ENCODE measurements at places on chromosomes 2 and 18.
A peak's percentile ranks its signal among the peaks of the same experiment; 100 is the strongest.

DNA sequence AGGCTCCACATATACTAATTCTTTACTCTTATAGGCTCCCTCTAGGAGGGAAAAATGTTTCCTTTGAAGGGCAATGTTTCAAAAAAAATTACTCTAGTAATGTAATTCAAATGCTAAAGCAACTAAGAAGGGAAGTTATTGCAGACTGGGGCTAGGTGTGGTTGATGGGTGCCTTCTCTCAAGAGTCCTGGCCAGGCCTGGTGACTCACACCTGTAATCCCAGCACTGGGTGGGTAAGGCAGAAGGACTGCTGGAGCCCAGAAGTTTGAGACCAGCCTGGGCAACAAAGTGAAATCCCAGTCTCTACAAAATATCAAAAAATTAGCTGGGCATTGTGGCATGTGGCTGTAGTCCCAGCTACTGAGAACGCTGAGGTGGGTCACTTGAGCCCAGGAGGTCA is 31.2 kb upstream of the CDKL4 start:
- no peak for DNase-seq

DNA sequence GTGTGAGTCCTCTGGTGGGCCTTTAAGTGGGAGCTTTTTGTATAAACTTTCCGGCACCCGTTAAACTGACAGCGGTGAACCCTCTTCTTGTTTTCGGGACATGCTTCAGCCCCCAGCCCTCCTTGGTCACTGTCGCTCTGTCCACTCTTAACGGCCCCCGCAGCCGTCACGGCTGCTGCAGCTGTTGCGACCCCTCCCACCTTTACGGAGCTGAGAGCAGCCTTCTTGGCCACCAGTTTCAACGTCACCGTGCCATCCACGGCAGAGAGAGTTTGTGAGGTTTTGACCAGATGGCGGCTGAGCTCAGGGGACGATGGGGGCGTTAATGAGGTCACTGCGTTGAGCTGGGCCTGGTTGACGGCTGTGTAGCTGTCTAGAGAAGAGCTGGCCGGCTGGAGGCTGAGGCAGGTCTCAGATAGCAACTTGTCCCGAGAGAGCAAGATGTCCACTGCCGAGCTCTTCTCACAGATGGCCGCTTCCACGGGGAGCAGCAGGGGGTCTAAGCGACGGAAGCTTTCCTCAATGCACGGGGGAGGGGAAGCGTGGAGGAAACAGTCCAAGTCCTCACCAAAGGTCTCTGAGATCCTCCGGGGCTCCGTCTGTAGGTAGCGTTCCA is 41.9 kb downstream of the KLF7 start:
- DNase-seq: no peak

DNA sequence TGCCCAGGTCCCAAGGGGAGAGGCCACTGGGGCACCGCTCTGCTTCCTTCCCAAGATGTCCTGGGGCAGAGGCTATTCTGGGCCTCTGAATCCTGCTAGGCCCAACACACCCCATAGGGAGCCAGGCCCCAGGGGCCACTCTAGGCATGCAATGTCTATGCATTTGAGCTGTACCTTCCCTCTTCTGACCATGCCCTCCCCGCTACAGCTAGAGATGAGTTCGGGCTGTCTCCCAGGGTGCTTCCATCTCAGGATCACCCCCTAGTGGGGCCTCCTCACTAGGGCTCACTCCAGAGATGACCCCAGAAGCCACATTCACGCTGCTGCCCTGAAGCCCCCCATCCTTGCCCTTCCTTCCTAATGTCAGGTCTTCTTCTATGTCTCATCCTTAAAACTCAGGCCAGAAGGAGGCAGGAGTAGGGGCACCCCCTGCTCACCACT is 54.4 kb downstream of the TNS1 start:
- no peak for DNase-seq

GRCh38 chr18:70489986-70490933 is 201.4 kb downstream of the SOCS6 start:
- peak; percentile 16 for DNase-seq

GRCh38 chr18:72180689-72181088 is 363.5 kb downstream of the CBLN2 start:
- no peak for DNase-seq

GRCh38 chr2:97931858-97932225 is 63.9 kb downstream of the TMEM131 start:
- no peak for DNase-seq

DNA sequence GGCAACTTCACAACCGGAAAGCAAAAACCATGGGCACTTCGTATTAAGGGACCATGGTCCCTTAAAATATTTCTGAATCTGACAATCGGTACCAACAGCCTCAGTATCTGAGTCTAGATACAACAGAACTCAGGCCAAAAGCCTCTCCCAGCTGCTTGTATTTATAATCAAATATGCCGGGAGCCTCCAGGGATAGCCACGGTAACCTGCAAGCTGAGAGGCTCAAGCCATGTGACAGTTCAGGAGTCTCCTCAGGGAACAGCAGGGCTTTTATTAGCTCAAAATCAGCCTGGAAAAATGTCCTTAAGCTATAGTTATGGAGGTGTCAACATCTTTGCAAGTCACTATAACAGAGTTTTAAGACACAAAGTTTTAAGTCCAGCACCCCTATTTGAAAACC is 352.8 kb upstream of the GYPC start:
- DNase-seq: no peak

DNA sequence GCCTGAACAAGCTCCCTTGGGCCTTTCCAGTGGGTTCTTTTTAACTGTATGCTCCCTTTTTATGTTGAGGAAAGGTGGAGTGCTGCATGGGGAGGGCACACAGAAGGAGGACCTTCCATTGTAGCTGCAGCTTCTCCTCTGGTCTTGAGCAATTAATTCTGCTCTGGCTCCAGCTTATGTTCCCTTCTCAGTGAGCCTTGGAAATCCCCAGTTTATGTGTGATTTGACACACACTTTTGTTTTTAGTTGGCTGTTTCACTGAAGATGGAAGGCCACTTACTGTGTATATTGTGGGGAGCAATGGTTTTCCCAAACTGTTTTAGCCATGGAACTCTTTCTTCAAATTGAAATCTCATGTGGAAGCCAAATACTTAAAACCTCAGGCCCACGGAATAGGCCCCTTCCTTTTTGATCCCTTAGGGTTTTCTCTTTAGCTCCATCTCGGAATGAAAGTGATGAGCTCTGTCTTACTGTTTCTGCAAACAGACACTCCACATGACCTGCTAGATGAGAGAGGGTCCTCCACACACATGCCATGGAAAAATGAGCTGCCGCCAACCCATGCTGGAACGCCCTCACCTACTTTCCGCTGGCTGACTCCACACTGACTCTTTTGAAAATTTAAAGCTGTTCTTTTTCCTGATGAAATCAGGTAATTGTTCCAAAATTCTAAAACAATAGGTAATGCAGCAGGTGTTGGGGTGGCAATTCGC is 280.9 kb upstream of the SIX2 start:
- DNase-seq: no peak

- no peak for DNase-seq
These were observed 150.2 kb upstream of the NFATC1 start for GRCh38 chr18:79245517-79246001.

DNA sequence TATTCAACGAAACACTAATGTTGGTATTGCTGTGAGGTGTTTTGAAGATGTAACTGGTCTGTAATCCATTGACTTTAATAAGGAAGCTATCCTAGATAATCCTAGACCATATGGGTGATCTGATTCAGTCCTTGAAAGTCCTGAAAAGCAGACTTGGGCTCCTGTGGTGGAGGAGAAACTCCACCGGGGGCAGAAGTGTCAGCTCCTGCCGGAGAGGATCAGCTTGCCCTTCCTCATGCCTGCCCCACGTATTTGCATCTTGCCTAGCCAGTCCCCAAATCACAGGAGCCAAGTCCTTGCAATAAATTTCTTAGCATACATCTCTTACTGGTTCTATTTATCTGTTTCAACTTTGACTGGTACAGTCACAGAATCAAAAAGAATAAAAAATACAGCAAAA is 144.2 kb upstream of the DLGAP1 start:
- no peak for DNase-seq

DNA sequence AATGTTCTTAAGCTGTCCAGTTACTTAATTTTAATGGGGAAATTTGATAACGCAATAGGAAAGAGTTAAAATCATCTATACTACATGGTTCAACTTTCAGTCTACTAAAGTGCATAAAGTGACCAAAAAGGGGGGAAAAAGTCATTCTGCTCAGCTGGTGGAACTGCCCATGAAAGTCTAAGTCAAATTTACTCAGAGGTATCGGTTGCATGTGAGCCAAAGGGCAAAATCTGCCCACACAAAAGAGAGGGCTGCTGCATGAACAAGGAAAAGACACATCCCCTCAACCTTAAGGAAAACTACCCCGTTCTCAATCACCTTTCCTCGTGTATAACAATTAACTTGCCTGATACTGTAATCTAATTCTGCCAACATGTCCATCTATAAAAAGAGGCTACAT is 126.1 kb downstream of the TCF4 start:
- no peak for DNase-seq

DNA sequence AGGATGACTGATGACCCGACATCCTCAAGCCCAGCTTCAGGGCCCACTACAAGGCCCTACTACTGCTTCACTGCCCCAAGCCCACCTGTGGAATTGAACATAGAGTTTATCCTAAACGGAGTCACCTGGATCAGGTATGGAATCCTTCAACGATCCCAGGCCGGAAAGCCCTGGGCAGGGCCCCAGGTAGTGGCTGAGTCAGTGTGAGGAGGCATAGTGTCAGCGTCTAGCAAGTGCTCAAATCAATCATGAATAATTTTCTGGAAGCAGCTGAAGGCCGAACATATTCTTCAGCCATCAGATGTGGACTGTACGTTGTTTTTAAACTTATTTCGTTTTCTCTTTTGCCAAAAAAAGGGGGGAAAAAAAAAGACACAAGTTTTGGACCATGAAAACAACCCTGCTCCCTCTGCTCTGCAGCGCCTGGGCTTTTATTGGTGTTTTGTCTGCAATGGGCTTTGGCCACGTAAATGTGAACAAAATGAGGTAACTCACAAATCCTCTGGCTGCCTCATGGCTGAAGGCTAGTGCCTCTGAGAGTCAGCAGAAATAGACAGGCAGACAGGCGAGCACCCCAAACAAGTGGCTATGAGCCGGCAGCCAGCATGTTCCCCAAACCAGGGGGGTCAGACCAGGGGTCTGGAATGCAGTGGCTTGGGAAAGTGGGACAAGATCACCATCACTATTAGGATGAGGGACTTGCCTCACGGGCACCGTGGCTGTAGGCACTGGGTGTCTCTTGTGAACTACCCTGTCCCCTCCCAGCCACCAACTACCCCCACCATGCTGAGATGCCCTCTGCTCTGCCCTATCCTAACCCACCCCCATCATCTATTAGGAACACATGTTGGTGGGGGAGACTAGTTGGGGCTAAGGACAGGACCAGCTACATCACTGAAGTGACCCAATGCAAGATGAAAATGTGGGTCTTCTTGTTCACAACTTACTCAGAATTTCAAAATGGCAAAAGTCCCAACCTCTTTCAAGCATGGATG is 51.4 kb downstream of the TTC32 start:
- no peak for DNase-seq

GRCh38 chr2:160650196-160651118 is 156.8 kb upstream of the RBMS1 start:
- DNase-seq: no peak

- DNase-seq: no peak
These were observed 21.0 kb upstream of the ARMC9 start for GRCh38 chr2:231177156-231178025.

DNA sequence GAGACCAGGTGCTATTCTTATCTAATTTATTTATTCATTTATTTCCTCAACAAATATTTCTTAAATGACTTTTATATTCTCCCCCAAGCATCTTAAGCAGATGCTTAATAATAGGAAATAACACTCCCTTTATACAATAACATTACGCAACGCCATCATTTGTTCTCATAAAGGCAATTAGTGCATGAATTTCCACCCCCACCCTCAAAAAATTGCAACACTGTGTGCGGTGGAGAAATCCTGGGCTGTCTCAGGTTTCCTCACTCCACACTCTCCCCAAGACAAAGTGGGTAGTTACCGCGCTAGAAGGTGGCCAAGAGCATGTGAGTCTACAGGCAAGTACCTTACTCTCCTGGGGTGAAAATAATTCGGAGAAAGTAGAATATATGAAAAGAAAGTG is 37.0 kb upstream of the CTDP1 start:
- DNase-seq: no peak

- no peak for DNase-seq
These were observed 180.6 kb upstream of the RBMS1 start for GRCh38 chr2:160674146-160674750.

GRCh38 chr2:43480874-43481273 is 115.0 kb downstream of the THADA start:
- DNase-seq: no peak

GRCh38 chr2:152421521-152422370 is 86.8 kb downstream of the FMNL2 start:
- no peak for DNase-seq

GRCh38 chr2:240812721-240813120 is 7.3 kb downstream of the KIF1A start:
- DNase-seq: no peak

GRCh38 chr18:28459587-28459986 is 282.7 kb upstream of the CDH2 start:
- DNase-seq: no peak

- DNase-seq: no peak
These were observed 981 bp downstream of the RAMP1 start for GRCh38 chr2:237860273-237860935.

DNA sequence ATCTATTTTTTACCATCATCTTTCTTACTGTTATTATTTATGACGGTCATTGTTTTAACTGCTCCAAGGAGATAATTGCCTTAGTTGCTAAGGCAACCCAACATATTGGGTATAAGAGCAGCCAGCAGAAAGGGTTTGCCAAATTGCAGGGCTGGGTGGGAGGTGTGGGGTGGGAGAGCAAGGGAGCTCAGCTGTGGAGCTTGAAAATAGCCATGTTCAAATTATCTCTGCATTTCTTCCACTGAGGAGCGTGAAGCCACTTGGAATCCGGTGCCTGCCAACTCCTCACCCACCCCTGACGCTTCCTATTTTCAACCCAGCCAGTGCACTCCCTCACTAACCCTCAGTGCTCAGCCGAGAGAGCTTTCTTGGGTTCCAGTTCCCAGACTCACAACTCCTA is 60.8 kb downstream of the SETBP1 start:
- no peak for DNase-seq

DNA sequence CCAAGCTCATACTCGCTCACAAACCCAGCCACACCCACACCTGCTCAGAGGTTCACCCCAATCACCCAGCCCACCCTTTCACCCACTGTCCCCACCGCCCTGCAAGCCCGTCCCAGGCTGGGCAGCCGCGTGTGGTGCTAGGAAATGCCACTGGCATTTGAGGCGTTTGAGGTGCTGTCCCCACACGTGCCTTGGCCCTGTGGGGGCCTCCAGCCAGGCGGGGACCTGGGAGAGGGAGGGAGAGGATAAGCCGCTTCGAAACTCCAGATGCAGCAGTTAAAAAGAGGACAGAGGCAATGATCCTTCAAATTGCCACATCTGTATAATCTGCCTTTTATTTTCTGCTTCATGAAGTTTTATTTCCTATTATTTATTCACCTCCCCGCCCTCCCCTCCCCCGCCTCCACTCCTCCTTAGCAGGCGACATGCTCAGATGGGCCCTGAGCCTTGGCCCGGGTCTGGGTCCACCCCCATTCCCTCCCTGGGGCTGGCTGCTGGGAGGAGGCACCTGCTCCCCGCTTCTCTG is 35.9 kb downstream of the PSD4 start:
- no peak for DNase-seq
